ENCODE measurements at places on chromosomes 6 and 20.

- DNase-seq, result no peak
Observed at GRCh38 chr20:23340524-23340923, 10.1 kb upstream of the NXT1 start.

DNA sequence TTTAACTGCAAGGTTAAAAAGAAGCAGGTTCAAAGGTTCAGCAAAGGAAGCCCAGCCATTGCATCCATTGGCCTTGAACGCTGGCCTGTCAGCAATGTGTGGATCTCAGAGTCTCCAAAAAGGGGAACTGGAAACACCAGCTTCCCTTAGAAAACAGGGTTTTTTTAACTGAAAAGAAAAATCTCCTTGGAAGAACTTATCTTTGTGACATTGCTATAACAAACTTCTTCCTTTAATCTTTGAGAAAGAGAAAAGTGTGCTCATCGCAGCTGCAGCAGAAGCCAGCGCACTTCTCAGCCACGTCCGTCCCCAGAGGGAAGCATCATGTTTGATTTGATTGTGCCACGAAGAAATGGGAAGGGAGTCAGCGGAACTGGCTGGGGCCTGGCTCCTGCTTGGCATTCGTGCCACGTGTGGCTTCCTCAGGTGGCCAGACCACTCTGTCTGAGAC lies 215.0 kb downstream of the SYNDIG1 start:
- no peak for DNase-seq

DNA sequence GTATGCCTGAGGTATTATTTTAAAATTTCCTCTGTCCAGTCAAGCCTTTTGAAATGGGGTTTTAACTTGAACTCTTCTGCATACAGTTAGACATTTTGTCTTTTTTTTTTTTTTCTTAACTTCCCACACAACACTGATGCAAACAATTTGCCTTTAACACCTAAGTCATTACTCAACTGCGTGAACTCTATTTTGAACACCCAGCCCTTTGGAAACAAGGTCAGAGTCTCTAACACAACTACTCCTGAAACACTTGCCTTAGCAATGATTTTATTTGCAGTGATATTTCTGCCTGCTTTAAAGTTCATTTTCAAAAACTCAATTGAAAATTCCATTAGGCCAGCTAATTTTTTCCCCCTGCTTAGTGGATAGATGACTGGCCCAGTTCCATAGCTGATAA lies 24.2 kb downstream of the GLYATL3 start:
- DNase-seq, result no peak

DNA sequence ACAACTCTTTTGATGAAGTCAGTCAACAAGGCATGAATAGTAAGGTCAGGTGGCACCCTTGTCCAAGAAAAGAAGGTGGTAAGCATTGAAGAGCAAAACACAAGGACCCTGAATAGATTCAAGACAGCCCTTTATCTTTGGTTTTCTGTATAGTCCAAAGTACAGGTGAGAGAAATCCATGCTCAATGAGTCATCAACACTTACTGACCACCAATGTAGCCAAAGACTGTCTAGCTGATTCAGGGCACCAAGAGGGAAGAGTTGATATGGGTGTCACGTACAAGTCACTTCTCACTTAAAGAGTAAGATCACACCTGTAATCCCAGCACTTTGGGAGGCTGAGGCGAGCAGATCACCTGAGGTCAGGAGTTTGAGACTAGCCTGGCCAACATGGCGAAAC lies 528.3 kb downstream of the CD83 start:
- no peak for DNase-seq

GRCh38 chr20:8187740-8188139 lies 55.7 kb downstream of the PLCB1 start:
- DNase-seq, result no peak

DNA sequence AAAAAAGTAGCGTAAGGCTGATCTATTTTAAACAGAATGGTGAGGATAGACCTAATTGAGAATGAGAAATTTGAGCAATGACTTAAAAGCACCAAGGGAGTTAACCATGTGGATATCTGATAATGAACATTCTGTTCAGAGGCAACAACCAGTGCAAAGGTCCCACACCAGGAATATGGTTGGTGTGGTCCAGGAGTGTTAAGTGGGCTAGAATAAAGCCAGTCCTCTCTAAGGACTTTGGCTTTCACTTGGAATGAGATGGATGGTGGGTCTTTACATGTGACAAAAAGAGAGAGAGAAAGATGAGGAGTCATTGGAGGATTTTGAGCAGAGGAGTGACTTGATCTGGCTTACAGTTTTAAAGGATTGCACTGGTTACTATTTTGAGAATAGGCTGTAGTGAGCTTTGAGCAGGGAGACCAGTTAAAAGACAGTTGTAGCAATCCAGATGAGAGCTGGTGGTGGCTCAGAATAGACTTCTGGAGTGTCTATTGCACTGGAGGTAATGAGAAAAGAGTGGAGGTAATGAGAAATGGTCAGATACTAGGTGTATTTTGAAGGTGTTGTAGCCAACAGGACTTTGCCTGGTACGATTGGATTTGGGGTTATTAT lies 89.8 kb downstream of the SCAF8 start:
- DNase-seq, result no peak

DNA sequence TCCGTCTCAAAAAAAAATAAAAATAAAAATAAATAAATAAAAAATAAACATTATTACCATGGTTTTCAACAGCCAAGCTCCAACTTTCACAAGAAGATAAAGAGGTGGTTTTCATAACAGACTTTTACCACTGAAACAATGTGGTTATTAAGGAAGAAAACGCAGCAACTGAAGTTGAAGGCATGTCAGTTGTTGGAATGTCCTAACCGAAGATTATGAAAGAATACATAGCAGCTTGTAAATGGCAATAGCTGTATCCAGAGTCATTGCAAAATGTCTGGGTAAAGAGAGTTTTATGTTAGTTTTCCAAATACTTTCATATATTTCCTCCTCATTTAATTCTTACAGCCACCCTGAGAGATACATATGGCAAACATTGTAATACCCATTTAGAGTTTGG lies 161.6 kb upstream of the MARCKS start:
- DNase-seq, result no peak
